ENCODE measurements at places on chromosomes 4 and X.
A peak's percentile ranks its signal among the peaks of the same experiment; 100 is the strongest.

GRCh38 chr4:87716371-87717265, 66.5 kb downstream of the DMP1 start:
- no peak for DNase-seq

DNA sequence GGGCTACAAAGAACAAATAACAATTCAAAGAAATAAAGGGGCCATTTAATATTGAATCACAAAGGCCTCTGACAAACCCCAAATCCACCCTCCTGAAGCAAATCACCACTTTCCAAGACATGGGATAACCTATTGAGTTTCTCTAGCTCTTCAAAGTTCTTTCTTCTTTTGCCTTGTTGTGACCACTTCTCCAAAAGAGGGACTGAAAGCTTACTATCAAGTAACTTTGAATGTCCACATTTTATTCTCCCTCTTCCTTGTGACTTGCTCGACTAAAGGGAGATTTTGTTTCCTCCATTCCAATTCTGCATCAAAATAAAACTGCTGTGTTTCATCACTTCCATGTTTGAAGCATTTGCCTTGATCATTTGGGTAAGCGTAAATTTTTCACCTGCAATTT, 166.6 kb upstream of the SLC7A11 start:
- DNase-seq: no peak

- peak; percentile 41 for DNase-seq
Observed at GRCh38 chr4:80266253-80266901, at the start of gene FGF5. FGF5 (plus strand) TSS chr4:80266664; CDS start chr4:80266825, 161 bp downstream.

- DNase-seq: no peak
Observed at GRCh38 chrX:121135488-121136207, 88.2 kb downstream of the GLUD2 start.

DNA sequence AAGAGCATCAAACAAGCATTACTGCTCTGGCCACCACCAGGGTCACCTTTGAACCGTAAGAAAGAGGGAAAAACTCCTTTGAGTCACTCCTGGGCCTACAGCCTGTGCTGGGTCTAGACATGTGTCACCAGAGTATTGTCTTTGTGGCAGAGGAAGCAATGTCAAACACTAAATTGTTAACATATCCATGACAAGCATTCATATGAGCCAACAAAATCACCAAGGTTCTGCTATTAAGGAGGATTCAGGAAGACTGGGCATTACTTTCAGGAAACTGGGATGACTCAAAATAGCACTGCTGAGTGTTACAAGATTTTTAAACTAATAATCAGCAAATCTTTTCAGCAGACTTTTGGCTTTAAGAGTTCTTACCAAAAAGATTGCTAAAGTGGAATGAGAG, 28.1 kb downstream of the LGI2 start:
- DNase-seq: no peak

DNA sequence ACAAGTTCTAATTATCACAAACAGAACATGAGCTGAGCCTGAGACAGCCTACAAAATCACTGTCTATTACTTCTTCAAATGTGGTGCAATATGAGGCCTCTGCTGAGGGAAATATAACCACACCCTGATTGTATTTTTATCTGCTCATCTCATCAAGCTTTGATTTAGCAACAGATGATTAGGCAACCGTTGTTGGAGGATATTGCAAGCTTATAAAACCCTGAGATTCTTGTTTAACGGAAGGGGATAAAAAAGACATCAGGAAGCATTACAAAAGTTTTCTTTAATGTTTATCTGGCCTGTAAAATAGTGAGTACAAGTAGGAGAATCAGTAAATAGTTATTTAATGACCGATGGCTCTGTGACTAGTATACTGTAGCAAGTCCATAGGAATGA, 108.5 kb downstream of the ZNF330 start:
- DNase-seq: no peak

GRCh38 chrX:37060999-37061398, 52.8 kb downstream of the FAM47C start:
- DNase-seq: no peak

GRCh38 chr4:83112231-83112630, 2.3 kb downstream of the PLAC8 start:
- peak; percentile 28 for DNase-seq

DNA sequence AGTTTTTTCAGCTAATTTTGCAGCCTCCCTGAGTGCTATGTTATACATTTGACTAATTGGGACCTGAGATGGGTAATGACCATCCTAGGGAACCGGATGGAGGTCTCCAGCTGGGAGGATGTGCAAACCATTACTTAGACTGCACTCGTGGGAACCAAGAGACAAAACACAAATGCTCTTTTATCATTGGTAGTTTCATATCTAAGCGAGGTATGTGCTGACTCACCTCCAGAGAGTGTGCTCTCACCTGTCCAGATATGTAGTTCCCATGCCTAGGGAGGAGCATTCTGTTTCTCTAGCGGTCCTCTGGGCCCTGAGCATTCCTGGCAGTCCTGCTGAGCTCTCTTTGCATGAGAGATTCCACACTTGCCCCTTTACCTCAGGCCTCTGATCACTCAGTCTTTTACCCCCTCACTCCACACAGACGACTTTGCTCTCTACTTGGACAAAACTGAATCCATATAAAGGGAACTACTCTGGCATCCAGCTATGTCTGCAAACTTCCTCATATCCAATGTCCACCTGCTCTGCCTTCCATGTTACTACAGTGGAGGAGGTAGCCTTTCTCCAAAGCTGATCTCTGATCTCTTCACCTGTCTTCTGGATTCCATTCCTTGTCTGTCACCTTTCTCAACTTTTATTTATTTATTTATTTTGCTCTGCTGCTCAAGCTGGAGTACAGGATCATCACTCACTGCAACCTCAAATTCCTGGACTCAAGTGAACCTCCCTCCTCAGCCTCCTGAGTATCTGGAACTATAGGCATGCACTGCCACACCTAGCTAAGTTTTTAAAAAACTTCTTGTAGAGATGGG, 88.4 kb downstream of the LRP2BP start:
- DNase-seq: no peak
